Karpas-422 (cell line): ENCODE measurements at places on chromosomes 1 and 21.

DNA sequence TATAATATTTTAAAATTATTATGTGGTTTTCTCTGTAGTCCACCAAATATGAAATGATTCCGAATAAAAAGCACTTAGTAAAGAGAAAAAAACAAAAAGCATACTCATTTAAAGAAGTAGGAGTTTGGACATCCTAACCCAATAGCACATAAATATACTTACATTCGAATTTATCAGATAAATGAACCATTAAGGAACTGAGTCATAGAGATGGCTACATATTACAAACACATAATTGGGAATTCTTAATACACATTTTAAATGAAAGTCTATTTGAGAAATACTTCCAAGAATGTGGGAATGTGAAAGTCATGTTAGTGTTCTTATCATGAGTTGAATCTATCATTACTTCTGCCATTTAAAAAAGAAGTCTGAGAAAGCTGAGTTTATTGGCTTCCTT lies 75.0 kb downstream of the USP24 start:
- DNase-seq, result no peak

- DNase-seq, result no peak
Observed at GRCh38 chr1:22747021-22747734, 36.5 kb downstream of the EPHB2 start.

DNA sequence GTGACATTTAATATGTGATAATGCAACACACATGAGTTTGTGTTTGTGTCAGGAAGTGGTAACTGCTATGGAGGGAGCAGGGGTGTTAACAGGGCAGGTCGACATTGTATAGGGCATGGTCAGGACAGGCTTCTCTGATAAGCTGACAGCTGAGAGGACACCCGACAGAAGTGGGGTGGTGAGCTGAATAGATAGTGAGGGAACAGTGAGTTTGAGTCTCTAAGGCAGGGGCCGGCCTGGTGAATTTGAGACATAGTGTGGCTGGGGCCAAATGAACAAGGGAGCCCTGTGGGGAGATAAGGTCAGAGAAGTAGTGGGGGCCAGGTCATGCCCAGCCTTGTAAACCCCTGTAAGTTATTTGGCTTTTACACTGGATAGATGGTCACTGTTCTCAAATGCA lies 217.4 kb upstream of the KIAA0040 start:
- DNase-seq, result no peak

GRCh38 chr1:240090957-240091600 lies 604 bp upstream of the FMN2 start:
- no peak for DNase-seq

GRCh38 chr1:212062832-212063438 lies 27.4 kb downstream of the DTL start:
- peak; percentile 72 for DNase-seq

DNA sequence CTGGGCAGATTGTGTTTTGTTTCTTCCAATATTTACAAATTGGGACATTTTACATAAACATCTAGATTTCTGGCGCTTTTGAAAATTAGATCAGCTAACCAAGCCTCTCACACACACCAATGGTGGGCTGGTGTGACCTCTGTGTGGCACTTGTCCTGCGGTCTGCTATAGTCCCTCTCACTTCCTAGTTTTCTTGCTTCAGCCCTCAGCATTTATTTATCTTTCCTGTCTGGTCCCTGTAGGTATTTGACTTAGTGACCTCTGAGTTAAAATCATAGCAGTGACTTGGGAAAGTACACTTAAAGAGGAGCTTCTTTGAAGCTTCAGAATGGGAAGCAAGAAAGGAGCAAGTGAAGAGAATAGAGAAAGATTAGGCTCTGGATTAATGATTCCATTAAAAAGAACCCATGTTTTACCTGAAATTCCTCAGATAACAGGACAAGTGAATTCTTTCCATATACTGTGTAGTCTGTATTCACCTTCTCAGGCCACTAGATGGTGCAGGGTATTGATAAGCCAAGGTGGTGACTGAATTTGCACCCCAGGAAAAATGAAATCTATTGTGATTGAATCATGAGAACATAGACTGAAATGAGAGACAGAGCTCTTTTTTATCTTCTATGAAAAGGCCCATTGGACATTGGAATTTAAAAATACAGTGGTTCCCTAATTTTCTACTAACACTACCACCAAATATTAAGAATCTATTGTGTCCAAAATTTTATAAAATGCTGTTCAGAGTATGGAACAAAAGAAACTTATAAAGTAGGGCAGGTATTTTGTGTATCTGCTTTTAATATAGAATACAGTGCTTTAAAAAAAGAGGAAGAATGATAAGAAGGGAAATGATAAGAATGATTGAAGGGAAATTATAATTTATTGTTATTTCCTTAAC lies 7.1 kb upstream of the DIPK1A start:
- DNase-seq, result peak; percentile 54

DNA sequence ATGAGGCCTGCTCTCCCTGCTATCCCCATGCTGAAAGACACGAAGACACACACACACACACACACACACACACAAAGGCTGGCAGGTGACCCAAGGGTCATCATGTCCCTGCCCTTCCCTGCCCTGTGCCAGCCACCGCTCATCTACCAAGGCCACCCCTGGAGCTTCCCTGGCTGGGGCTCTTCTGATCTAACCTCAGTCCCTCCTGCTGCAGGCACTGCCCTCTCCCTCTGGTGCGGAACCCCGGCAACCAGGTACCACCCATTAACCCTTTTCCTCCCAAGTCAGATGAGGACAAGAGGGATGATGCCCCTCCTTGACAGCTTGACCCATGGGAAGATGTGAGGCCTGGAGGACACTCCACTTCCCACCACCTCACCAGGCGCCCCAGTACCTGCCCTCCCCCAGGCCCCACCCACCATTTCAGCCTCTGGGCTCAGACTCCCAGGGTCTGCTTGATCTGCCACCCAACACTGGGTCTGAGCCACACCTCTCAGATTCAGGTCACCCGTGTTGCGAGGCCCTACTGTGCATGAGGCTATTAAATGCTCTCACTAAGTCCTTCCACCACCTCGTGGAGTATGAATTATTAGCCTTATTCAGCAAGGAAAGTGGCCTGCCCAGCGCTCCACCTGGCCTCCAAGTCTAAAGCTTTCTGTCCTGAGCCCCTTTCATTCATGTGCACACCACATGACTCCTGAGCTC lies 2.5 kb downstream of the SDC3 start:
- DNase-seq, result no peak

- DNase-seq, result no peak
Observed at GRCh38 chr21:33267250-33267649, 1.1 kb downstream of the IL10RB start.

DNA sequence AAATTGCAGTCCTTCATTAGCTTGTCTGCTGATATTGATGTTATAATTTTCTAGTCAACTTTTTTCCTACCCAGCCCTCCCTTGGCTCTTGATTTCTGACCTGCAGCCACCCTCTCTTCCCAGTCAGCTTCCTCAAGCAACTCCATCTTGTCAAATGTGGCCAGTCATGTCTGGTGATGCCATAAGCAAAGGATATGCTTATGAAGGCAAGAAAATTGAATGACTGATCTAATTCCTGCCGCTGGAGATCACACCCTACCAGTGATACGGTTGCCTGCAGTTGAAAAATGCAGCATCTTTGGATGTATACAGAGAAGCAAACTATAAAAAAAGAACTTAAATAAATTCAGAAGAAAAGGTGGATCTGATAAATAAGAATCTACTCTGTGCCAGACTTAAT lies 297.1 kb upstream of the DAB1 start:
- DNase-seq, result no peak

- no peak for DNase-seq
Observed at GRCh38 chr21:45331531-45332147, 43.9 kb upstream of the POFUT2 start.
